ENCODE measurements at places on chromosomes 5 and 9.

GRCh38 chr5:54403885-54404416 is 51.5 kb upstream of the HSPB3 start:
- no peak for DNase-seq

- DNase-seq = no peak
These were observed 380.8 kb downstream of the SPATA31D1 start for GRCh38 chr9:82369251-82369945.

DNA sequence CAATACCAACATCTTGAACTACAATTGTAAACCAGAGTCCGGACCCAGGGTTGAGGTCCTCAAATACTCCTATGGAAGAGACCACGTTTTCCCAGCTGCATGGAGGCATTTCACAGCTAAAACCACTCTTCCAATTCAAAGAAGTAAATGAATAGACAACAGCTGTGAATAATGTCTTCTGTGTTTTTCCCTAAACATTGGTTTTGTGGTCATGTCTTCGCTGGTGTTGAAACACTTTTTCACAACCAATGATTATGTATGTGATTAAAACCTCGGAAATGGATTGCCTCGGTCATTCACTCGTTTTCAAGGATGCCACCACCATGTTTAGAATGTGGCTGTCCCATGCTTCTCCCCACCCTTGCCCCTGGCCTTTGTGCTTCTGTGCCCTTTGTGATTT is 9.4 kb upstream of the TENT4A start:
- no peak for DNase-seq

- DNase-seq = no peak
These were observed 634.2 kb downstream of the BNC2 start for GRCh38 chr9:16236311-16236710.

DNA sequence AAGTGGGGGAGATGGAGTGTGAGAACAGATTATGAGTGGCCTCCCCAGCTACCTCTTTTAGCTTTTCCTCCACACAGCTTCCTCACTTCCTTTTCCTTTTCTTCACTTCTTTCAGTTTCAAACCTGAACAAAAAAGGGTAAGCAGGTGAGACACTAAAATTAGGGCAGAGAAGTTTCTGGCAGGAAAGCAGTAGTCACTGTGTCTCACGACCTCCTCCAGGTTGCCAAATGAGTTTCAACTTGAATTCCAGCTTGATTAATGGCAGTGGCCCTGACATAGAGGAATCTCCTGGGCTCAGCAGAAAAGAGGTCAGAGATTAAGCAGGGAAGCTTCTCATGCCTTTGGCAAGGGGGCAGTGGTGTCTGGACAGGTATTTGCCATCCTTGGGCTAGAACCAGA is 63.7 kb upstream of the SPINK5 start:
- no peak for DNase-seq

DNA sequence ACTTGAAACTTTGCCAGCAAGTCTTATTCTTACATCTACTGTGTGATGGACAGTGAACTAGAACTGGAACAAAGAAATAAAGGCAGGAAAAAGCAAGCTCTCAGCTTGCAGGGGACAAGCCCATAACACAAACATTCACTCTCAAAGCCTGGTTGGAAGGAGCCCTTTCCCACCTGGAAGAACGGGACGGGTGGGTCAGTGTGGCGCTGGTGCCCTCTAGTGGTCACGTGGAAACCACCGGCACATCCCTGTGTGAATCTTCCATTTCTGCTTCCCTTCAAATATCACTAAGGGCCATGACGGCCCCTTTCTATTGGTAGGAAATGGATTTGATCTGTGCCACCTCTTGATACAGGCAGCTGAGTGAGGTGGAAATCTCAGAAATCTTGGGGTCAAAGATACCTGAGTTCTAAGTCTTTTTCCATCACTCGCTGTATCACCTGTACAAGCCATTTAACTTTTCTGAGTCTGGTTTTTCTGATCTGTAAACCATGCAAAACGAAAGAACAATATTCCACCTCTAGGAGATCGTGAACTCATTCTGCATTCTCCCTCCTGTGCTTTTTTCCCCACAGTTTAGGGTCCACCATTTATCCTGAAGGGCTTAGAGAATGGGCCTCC is 211.6 kb downstream of the MSX2 start:
- DNase-seq = peak; percentile 39
